ENCODE measurements at places on chromosomes 12 and 14.

DNA sequence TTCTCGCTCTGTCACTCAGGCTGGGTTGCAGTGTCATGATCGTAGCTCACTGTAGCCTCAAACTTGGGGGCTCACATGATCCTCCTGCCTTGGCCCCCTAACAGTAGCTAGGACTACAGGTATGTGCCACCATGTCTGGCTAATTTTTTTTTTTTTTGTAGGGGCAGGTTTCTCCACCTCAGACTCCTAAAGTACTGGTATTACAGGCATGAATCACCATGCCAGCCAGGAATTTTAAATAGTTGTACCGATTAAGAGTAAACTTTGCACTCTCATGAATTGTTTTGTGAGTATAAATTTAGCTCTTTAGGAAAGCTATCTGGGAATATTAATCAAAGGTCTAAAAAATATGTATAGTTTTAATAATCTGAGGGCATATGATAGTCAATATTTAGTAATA lies 25.5 kb downstream of the YEATS4 start:
- DNase-seq, result no peak

GRCh38 chr12:18146363-18146762 lies 56.4 kb upstream of the RERGL start:
- no peak for DNase-seq

GRCh38 chr12:9957834-9958233 lies 13.4 kb upstream of the CLEC12A start:
- DNase-seq, result no peak

- no peak for DNase-seq
These were observed 8.5 kb downstream of the TEAD4 start for GRCh38 chr12:2967651-2968050.

- no peak for DNase-seq
These were observed 87.7 kb downstream of the C12orf75 start for GRCh38 chr12:105418229-105418628.

DNA sequence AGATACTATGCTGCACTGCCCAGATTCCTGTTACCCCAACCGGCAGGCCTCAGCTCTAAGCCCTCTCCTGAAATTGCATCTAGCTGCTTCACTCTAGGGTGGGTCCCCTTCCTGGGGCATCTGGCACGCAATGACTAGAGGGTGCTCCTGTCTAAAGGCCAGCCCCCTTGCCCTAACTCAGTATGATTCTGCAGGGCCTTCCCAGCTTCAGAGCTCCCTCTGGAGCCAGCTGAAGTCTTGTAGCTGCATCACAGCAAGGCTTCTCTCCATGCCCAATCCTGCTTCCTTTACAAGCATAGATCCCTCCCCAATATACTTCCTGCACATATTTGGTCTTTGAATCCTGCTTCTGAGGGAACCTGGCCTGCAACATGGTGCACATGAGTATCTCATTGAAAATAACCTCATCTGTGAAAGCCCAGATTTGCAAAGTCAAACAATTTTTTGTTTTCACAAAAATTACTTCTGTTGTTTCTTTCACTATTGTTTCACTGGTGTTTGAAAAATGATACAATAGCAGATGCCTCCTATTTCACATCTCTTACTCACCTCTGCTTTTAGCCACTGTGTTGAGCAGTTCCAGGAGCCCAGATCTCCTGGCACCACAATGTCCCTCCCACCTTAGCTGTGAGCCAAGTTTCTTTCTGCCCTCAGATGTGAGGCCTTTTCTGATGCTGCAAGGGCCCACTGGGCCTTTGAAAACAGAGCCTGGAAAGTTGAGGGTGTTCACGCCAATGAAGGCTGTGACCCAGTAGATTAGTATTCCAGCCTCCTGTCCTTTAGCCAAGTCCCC lies 169.5 kb upstream of the EGLN3 start:
- no peak for DNase-seq

- no peak for DNase-seq
These were observed 24.0 kb downstream of the LRIG3 start for GRCh38 chr12:58896278-58896677.
